ENCODE measurements at places on chromosomes 1 and 21.

- no peak for DNase-seq
Measured at GRCh38 chr1:82018319-82018718, 217.6 kb downstream of the ADGRL2 start.

- DNase-seq: no peak
Measured at GRCh38 chr1:162990665-162991064, 78.5 kb upstream of the RGS4 start.

DNA sequence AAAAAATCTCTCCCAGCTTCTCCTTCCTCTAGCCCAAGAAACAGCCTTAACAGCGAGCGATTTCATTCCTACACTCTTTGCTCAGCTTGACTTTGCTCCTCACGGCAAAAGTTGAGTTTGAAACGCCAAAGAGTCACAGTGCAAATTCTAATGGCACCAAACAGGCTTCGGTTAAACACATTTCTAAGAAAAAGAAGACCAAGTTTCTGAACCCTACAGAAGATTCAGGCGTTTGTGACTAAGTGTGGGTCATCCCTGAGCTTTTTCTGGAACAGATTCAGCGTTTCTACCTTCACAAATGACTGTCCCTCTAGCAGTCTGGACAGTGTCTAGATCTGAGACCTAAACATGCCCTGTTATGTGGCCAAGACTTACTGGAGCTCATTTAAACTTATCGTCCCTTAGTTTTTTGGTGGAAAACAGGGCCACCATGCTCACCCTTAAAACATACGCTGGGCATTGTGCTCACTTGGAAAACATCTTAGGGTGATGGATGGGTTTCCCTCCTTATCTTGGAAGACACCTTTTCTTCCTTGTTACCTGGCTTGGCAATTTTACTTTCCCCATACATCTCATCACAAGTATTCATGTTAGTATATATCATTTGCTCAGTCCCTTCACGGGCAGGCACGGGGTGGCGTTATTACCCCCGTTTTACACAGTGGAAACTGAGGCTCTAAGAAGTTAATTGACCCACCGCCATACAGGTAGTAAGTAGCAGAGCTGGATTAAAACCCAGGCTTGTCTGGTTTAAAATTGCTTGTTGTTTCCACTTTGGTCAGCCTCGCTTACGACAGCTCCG, 1.0 kb downstream of the C1orf198 start:
- DNase-seq: no peak

DNA sequence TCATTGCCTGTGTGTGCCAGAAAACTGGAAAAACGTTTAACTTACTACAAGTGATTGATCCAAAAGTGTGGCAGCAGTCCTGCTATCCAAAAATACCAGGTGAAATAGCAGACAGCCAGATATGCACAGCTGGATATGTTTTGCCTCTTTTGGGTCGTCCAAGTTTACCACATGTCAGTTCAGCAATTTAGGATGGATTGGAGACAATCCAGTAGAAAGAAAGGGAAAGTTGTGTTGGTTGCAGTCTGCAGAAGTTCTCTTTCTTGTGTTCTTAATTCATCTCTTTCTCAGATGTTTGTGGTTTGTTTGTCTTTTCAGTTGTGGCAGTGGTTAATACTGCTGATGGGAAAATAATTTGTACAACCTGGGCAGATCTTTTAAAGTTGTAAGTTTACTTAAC, 645.0 kb downstream of the PTPRC start:
- no peak for DNase-seq

DNA sequence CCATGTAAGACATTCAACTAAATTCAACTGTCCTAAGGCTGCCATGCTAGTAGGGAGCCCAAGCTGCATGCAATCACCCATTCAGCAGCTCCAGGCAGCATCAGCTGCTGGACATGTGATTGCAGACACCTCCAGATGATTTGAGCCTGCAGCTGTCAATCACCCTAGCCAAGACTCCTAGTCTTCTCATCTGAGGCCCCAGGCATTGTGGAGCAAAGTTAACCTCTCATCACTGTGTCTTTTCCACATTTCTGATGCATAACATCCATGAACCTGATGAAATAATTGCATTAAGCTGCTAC, 5.6 kb upstream of the CDC42BPA start:
- DNase-seq: no peak

DNA sequence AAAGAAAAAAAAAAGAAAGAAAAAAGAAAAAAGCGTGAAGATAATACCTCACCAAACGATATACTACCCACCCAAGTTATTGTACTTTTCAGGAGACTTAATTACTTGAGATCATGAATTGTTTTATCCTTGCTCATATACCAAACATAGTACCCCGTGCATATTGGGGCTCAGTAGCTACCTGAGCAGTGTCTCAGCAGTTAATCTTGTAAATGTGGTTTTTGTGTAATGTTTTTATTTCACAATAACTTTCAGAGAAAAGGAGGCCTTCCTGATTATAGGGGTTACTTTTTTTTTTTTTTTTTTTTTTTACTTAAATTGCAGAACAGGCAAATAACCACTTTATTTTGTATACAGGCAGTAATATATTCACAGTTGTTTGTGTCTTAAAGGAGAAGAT, 80.3 kb downstream of the OSBPL9 start:
- DNase-seq: no peak

DNA sequence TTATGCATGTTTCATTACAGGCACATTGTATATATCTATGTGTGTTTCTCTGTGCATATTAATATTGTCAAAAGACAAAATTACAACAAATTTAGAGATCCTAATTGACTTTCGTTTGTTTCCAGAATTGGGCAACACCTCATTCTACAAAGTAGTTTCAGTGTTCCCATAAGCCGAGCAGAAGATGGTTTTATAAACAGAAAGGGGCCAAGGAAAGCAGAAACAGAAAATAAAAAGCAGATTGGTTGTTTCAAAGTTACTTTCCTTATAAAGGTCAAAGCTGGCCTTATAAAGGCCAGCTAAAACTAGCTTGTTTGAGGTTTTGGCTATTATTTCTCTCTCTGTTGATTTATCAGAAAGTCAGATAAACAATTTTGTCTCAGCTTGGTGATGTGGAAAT, 116.2 kb upstream of the FGGY start:
- no peak for DNase-seq
